ENCODE measurements at places on chromosomes 7 and 10. TPM values are rescaled to one million over a fixed set of nuclear protein-coding genes. Genes with fewer than 3 reads are reported as not detected.

The NEBL gene
- 0.65 TPM for total RNA-seq

GRCh38 chr10:74816824-74817498 is 9.4 kb upstream of the KAT6B start:
- no peak for DNase-seq

- no peak for DNase-seq
Observed at GRCh38 chr7:142784716-142785115, 13.9 kb downstream of the PRSS2 start.

GRCh38 chr7:67553378-67553777 is 556.7 kb downstream of the TYW1 start:
- DNase-seq: no peak

DNA sequence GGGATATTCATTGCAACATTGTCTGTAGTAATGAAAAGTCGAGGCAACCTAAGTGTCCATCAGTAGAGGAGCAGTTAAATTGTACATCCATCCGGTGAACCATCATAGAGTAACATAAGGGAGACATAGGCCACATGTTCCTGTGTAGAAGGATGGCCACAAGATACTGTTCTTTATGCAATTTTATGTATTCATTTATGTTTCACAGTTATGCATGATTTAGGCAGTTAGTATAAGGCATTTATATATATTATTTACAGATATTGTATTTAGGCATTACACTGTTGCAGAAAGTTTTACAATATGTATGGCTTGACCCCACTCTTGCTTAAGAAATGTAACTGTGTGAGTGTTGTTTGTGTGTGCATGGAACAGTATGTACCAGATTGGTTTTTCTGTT is 36.0 kb upstream of the CDH23 start:
- no peak for DNase-seq

GRCh38 chr7:112383671-112384417 is 66.4 kb upstream of the IFRD1 start:
- no peak for DNase-seq

The C10orf67 gene
- total RNA-seq: not detected

DNA sequence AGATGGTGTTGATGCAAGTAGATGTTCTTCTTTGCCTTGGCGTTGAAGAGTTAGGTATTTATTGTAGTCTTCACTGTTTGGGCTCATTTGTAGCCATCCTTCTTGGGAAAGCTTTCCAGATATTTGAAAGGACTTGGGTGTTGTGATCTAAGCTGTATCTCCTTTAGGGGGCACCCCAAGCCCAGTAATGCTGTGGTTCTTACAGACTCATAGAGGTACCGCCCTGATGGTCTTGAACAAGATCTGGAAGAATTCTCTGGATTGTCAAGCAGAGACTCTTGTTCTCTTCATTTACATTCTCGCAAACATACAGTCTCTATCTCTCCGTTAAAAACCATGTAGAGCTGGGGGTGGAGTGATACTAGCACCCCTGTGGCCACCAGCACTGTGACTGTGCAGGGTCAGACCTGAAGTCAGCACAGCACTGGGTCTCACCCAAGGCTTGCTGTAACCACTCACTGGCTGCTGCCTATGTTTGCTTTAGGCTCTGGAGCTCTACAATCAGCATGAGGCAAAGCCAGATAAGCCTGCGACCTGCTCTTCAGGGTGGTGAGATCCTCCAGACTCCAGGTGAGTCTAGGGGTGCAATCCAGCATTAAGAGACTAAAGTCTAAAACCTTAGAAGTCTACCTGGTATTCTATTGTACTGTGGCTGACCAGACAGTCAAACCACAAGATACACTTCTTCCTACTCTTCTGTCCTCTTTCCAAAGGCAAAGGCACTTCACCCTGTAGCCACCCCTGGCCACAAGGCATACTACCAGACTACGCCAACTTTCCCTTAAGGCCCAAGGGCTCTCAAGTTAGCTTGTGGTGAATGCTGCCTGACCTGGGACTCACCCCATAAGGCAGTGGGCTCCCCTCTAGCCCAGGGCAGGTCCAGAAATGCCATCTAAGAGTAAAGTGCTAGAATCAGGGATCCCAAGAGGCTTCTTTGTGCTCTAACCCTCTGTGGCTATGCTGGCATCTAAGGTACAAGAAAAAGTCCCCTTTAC is 209.7 kb upstream of the TMEM196 start:
- no peak for DNase-seq

- DNase-seq: no peak
Observed at GRCh38 chr7:104536956-104537355, 208.6 kb downstream of the LHFPL3 start.

DNA sequence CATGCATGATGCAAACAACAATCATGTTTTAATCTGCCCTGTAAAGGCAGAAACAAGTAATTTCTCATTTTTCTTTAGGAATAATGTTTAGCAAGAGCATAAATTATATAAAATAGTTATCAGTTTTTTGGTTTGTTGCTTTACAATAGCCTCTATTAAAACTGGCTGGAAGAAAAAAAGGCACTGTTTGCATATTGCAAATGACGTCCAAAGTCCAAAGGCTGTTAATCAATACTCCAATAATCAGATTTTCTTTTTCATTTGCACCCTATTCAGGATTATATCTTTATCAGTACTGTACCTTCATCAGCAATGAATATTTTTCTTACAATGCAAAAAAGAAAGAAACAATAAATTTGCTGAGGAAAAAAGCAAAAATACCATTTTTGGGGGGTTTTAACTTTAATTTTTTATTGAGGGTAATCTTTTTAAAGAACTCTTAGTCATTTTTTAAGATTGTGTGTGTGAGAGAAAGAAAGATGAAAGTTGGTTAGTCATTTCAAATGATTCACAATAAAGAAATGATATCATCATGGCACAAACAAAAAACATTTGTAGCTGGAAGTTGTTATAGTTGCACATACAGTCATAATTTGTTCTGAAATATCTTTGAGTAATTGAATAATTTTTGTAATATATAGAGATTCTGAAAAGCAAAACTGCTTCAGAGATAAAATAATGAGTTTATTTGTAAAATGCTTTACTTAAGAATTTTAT is 44.4 kb upstream of the AKR1C2 start:
- no peak for DNase-seq

DNA sequence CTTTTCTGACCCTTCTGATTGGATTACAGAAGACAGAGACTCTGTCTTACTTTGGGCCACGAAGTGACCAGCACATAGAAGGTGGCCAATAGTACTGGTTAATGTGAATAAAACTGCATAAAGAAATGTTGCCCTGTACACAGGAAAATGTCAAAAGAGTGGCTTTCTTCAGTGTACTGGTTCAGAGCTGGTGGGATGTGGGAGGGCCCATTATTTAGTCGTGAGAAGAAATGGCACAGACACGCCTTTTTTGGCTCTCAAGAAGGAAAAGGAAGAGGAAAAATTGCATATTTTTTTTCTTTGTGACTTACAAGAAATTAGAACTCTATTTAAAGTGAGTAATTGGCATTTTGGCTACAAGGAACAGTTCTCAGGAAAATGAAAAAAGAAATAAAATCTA is 129.7 kb downstream of the DGKI start:
- DNase-seq: no peak

GRCh38 chr10:75980419-75981002 is 549.1 kb downstream of the LRMDA start:
- DNase-seq: no peak

GRCh38 chr7:147418966-147419365 is 1171.6 kb upstream of the C7orf33 start:
- no peak for DNase-seq
